ENCODE measurements at places on chromosomes 4 and X. TPM values are rescaled to one million over a fixed set of nuclear protein-coding genes. Genes with fewer than 3 reads are reported as not detected.
A peak's percentile ranks its signal among the peaks of the same experiment; 100 is the strongest.

GRCh38 chr4:23022032-23022431 lies 329.3 kb downstream of the GBA3 start:
- DNase-seq, result peak; percentile 17

DNA sequence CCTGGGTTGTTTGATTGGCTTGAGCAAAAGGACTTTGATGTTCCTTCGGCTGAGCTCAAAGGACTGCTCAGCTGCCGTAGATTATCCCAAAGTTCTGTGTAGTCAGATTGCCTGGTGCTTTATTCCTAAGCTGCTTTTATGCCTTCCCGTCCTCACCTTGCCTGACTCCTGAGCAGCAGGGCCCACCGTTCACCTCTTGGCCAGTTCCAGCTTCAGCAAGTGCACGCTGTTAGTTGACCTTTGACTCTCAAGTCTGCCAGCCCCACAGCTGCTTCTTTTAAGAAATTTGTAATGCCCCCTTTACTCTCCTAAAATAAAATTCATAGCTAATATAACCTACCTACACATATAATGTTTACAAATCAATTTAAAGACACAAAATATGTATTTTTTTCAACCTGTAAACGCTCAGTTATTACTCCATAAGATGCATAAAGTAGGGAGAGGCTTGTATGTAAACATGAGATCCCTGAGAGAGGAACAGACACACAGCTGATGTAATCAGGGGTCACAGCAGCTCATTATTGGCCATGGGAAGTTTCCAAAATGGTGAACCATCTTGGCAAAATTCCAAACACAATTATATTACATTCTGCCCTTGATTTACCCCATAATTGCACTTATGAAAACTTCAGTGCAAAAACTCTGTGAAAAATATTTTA lies 28.6 kb downstream of the UCHL1 start:
- DNase-seq, result peak; percentile 9

DNA sequence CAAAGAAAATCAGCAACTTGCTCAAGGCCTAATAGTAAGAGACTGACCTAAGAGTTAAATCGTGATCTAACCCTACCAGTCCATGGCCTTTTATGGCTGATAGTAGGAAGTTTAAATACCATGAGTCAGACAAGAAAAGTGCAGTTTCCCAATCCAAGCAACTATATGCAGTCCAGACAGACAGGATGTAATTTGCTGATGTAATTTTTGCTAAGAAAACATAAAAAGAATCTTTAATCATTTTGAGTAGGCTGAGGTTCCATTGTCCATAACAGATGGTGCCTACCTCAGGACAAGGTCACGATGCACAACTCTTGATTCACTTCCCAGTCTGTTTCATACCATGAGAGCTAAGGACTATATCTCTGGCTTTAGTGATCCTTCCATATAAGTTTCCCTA lies 317.5 kb upstream of the GRIA3 start:
- peak; percentile 14 for DNase-seq

- no peak for DNase-seq
These were observed 14.6 kb upstream of the SLC25A4 start for GRCh38 chr4:185128272-185129119.

- DNase-seq, result no peak
These were observed 79.8 kb downstream of the IQCM start for GRCh38 chr4:149735796-149736195.

DNA sequence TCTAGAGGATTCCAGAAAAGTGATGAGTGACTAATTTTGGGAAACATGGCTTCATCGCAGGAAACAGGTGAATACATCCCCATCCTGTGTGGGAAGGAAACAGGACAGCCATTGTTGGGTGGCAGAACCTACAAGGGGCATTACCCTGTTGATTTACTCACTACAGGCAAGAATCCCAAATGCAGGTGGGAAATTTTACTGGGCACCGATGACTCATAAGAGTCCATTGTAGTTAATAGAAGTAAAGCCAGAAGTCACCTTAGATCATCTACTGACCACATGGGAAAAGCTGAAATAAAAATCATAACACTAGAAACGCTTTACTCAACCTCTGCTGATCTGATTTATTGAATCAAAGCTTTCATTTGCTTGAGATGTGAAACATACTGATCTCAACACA lies 136.4 kb downstream of the TRIML1 start:
- DNase-seq, result no peak

GRCh38 chr4:108559068-108559793 lies 61.1 kb upstream of the RPL34 start:
- no peak for DNase-seq

DNA sequence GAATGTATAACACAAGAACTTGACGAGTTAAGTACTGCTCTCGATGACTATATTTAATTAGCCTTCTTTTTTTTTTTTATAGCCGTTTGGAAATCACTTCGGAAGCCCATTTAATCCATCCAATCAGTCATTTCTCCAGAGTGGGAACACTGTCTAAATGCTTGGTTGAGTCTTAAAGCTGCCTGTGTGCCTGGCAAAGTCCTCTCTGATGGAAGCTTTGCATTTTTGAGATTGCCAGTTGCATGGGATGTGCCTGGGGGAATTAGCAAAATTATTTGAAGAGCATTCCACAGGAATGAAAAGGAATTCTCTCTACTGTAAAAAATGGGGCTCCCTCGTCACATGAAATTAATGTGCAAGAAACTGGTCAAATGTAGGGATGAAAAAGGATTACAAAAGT lies 398.8 kb upstream of the RPS6KA3 start:
- no peak for DNase-seq

The GAGE12E gene
- polyA plus RNA-seq, result not detected

The RFC1 gene
- 33.8 TPM for polyA plus RNA-seq

The FGFBP2 gene
- polyA plus RNA-seq, result 0.67 TPM

The ADH1B gene
- polyA plus RNA-seq, result 8.1 TPM
